Muscle of leg (tissue), 16 donors: ENCODE measurements at places on chromosomes 11 and 22. TPM values are rescaled to one million over a fixed set of nuclear protein-coding genes. Genes with fewer than 3 reads are reported as not detected.

The GTSE1 gene
- total RNA-seq = 4.4 TPM

GRCh38 chr22:31488988-31489617 lies 539 bp downstream of the EIF4ENIF1 start:
- DNase-seq = peak; percentile 48
- H3K27ac ChIP-seq = peak overlapping the region; percentile 72
- peak overlapping the region; percentile 92 for H3K4me3 ChIP-seq
- H3K27me3 ChIP-seq = no peaks in the 10 kb centered on the region
- peaks cover 8% of the 10 kb centered on the region for H3K4me1 ChIP-seq

DNA sequence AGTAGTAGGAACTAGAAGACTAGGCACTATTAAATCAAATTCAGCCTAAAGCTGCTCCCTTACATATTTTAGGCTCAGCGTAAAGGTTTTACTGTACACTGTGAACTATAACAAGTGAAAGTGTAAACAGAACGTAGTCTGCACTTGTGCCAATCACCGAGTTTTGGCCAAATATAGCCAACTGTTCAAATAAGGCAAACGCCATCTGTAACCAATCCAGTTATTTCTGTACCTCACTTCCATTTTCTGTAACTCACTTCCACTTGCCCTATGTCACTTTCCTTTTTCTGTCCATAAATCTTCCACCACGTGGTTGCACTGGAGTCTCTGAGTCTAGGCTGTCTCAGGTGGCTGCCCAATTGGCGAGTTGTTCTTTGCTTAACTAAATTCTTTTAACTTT lies 2132.2 kb downstream of the LRRC4C start:
- no peaks in the 10 kb centered on the region for H3K27me3 ChIP-seq
- H3K36me3 ChIP-seq = no peaks in the 10 kb centered on the region
- H3K4me3 ChIP-seq = no peak overlapping the region
- no peaks in the 10 kb centered on the region for H3K4me1 ChIP-seq
- DNase-seq = no peak

- no peak overlapping the region for H3K4me3 ChIP-seq
- no peaks in the 10 kb centered on the region for H3K4me1 ChIP-seq
- no peak for DNase-seq
- H3K27me3 ChIP-seq = no peaks in the 10 kb centered on the region
Measured at GRCh38 chr22:26718905-26719304, 61.5 kb downstream of the MIAT start.

The OR52A1 gene
- total RNA-seq = not detected
